ENCODE measurements at places on chromosomes 5 and 9.

- no peak for DNase-seq
Observed at GRCh38 chr9:7367726-7368125, 431.9 kb downstream of the DMAC1 start.

GRCh38 chr5:17132444-17133083 is 84.9 kb upstream of the BASP1 start:
- DNase-seq: no peak

DNA sequence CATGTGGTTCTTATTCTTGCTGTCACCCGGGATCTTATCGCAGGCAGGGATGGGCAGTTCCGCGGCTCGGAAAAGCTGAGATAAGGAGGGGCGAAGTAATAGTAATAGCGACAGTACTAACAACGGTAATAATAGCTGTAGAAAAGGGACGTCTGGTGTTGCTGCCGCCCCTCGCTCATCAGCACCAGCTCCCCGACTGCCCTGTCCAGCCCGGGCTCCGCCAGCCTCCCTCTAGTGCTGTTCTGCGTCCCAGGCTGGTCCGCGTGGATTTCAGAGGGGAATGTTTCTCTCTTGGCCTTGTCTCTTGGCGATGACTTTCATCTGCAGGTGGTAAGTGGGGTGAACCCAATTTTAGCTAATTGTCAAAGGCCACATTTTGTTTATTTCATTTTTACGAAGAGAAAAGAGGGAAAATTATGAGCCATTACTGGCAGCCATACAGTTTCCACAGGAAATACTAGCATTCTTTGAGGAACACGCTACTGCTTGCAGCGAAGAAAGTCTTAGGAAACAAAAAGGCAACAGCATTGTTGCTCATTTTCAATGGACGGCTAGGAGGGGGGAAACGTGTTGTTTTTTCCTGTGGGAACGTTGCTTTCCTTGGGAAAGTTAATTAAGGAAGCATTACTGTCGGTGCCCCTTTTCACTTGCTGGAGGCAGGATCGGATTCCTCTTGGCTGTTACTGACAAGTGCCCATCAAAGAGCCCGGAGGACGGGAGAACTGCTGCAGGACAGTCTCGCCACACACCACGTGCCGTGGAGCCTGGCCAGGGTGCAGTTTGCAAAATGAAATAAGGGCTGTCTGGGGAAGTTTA is 762 bp downstream of the SNCAIP start:
- DNase-seq: no peak

DNA sequence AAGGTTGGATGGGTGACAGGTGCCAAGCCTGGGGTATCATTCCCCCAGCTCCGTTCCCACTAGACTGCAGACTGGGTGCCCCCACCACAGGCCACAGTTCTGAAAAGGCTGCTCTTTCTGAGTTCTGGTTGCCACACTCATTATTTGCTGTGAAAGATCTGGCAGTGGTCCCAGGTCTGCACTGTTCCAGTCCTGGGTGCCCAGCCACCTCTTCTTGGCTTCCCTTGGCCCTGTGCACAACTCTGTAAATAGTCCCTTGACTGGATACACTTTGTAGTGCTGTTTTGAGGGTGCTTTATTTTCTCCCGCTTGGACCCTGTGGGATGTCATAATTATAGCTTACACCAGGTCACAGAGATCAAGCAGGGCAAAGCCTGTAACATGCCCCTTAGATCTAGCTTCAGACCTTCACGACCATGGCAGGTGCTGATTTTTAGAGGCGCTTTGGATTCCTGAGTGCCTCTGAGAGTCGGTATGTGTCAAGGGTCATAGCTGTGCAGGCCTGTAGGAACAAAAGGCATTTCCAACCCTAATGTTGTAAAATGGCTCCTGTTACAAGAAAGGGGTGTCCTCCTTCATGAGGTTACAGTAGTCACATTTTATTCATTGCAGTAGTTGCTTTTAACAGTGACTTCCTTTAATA is 344.9 kb downstream of the ICE1 start:
- DNase-seq: no peak

- no peak for DNase-seq
Observed at GRCh38 chr5:176401281-176402205, 13.0 kb downstream of the HIGD2A start.

- DNase-seq: no peak
Observed at GRCh38 chr9:113462781-113463286, 693 bp upstream of the RGS3 start.

DNA sequence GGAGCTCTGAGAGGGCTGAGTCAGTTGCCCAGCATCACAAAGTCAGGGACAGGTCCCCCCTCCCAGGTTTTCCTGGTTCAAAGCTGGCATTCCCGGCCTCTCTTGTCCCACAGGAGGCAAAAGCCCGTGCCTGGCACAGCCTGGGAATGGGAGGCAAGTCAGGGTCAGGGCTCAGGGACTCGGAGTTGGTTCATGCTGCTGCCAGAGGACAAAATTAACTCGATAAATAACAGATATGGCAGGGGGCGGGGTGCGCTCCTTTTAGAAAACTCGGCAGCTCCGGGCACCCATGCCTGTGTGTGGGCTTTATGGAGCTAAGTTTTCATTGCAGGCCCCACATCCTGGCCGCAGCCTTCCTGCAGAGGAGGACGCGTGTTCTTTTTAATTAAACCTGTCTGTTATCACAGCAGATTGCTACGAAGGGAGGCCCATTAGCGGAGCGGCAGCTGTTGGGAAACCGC is 62.8 kb upstream of the LMX1B start:
- no peak for DNase-seq

DNA sequence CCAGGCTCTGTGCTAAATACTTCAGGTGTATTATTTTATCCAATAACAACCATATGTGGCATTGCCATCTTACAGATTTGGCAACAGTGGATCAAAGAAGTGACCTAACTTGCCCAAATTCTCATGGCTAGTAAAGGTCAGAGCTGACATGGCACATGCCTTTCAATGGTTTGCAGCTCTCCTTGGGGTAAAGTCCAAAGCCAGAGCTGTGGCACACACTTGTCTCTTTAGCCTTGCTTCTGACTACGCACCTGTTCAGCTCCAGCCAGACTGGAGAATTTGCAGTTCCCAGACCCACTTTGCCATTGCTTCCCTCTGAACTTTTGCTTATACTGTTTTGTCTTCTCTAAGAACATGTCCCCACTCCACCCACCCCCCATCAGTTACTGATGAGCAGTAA is 5.9 kb downstream of the SLC35A4 start:
- no peak for DNase-seq

DNA sequence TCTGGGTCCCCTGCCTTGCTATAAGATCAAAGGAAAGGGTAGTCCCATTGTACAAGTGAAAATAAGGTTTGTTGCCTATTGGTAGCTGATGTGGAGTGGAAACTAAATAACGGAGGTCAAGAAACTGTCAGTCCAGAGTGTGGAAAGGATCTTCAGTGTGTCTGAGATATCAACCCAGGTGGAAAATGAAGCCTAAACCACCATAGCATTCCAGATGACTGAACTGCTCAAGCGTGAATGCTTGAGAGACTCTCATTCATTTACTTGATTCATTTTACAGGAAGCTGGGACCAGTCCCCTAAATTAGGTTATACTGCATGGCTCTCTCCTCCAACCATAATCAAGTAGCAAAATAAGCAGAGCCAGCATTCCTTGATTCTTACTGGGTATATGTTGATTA is 116.0 kb upstream of the SLC28A3 start:
- no peak for DNase-seq

DNA sequence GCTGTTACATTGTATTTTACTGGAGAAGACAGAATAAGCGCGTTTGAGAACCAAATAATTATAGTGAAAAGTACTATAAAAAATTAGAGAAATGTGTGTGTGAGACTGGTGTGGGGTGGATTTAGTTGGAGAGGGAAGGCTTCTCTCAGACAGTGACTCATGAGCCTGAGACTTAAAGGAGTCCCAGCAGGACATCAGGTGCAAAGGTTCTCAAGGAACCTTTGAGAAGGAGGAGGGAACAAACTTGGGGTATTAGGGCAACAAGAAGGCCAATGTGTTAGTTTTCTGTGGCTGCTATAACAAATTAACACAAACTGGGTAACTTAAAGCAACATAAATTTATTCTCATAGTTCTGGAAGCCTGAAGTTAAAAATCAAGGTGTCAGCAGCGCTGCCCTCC is 4.9 kb downstream of the DDX4 start:
- DNase-seq: no peak

GRCh38 chr5:119095611-119096010 is 24.7 kb downstream of the DMXL1 start:
- DNase-seq: no peak

DNA sequence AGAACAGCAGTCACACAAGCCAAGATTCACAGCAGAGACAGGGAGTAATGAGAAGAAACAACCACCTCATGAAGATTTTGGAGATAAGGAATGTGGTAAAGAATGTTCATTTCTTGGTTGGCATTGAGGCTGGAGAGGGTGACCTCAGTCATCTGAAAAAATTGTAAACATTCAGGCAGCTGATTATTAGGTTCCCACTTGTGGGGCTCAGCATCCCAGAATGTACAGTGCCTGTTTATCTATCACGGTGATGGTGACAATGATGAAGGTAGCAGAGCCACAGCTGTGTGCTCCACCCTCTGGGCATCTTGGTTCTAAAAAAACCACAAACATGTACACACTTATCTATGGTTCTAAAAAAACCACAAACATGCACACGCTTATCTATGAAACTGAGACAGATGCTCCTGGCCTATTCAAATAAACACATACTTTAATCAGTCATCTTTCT is 143.9 kb upstream of the MOCS2 start:
- DNase-seq: no peak

DNA sequence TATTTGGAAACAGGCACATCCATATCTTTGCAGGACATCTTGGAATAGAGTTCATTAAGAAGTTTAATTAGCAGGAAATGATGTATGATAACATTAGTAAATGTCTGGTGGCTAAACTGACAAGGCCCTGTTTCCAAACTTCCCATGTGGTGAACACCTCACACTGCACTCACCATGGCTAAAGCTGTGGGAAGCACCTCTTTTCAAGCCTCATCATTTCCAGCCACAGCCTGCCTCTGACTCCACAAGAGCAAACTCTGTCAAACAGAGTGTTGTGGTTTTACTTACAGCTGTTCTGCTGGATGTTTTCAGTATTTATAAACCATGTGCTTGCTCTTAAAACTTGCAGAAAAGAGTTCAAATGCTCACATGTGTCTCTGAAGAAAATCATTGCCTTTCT is 14.9 kb upstream of the NDUFB6 start:
- DNase-seq: no peak

- DNase-seq: no peak
Observed at GRCh38 chr9:5708414-5708813, 79.5 kb downstream of the RIC1 start.

DNA sequence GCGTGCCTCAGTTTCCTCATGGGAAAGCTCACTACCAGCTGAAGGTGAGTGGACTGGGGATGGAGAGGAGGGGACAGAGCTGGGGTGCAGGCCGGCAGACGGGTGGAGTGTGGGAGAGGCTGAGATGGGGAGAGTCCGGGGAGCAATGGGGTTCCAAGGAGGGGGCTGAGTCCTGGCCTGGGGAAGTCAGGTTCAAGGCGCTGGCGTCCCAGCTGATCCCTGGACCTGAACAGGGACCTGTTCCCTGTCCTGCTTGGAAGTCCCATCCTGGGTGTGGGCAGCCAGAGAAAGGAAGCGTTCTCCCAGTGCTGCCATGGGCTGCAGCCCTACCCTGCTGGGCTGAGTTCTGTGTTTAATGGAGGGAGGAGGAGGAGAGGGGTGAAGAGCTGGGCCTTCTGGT is 60.9 kb upstream of the GNE start:
- no peak for DNase-seq

DNA sequence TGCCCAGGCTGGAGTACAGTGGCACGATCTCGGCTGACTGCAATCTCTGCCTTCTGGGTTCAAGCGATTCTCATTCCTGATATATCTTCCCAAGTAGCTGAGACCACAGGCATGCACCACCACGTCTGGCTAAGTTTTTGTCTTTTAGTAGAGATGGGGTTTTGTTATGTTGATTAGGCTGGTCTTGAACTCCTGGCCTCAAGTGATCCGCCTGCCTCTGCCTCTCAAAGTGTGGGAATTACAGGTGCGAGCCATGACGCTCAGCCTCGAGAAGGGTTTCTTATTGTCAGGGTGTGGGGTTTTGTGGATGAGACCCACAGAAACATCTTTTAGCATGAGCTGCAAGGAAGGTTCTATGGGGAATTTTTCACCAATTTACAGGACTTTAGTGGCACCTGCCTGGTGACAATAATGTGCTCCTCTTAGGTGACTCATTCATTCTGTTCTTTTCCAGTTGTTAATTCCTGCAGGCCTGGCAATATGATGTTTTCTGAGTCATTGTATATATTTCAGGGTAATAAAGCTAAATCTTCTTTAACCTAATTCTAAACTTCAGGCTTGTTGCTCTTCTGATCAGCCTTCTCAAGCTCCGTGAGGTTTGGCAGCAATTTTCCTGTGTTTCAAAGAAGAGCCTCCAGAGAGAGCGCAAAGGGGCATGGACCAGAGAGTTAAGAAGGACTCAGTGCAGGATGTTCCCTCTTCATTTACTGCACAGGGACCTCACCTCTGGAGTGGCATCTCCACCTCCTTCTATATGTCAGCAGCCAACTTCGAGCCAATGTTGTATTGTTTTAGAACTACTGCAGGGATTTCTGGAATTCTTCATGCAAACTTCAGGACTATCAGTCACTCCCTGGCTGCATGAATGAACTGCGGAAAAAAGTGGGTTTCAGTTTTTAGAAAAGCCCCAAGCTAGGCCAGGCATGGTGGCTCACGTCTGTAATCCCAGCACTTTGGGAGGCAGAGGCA is 77.8 kb upstream of the ZNF618 start:
- no peak for DNase-seq

DNA sequence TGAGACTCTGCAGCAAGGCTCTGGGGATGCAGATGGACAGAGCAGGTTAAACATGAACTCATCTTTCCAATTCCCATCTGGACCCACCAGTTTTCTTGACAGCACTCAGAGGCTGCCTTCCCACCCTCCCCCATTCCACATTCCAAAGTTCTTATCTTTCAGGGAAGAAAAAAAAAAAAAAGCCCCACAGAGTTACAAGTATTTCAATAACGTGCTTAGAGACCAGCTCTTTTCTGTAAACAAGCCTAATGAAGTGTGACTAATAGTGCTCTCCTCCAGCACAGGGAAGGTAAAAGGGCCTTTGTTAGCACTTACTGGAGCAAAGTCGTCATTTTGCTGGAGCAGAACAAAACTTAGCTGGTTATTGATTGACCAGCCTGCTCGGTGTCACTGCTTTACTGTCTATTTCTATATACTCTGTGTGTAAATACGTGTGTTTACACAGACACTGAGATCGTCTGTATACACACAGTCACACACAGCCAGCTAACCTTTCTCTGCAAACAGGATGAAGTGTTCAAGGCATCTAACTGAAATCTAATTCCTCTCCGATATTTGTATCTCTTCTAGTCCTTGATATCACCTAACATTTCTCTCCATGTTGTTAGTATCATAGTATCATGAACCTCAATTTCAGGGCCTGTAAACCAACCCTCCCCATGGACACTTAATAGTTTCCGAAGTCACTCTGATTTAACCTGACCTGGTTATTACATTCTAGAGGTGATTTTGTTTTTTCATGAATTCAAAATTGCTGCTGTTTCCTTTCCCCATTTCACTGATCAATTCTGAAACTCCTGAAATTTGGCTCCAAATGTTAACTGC is 84.9 kb downstream of the ZNF608 start:
- DNase-seq: no peak

GRCh38 chr9:119509291-119509905 is 140.2 kb upstream of the BRINP1 start:
- no peak for DNase-seq

- no peak for DNase-seq
Observed at GRCh38 chr5:55897206-55897894, 46.2 kb downstream of the IL31RA start.
